ENCODE measurements at places on chromosomes 3 and 15.

DNA sequence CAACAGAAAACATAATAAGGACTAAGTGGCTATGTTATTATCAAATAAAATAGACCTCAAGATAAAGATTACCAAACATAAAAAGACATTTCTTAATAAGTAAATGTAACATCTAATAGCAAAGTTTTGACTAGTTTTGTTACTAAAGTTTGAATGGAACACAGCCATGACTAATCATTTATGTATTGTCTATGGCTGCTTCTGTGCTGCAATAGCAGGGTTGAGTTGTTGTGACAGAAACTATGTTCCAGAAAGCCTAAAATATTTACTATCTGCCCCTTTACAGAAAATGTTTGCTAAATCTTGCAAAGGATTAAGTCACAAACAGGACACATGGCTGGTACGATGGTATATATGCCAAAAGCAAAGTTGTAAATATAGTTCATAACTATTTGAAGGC is 37.9 kb upstream of the MYH15 start:
- no peak for DNase-seq

GRCh38 chr3:33790091-33790490 is 8.3 kb upstream of the PDCD6IP start:
- no peak for DNase-seq

- no peak for DNase-seq
These were observed 201.1 kb upstream of the ARRDC4 start for GRCh38 chr15:97759363-97759762.

DNA sequence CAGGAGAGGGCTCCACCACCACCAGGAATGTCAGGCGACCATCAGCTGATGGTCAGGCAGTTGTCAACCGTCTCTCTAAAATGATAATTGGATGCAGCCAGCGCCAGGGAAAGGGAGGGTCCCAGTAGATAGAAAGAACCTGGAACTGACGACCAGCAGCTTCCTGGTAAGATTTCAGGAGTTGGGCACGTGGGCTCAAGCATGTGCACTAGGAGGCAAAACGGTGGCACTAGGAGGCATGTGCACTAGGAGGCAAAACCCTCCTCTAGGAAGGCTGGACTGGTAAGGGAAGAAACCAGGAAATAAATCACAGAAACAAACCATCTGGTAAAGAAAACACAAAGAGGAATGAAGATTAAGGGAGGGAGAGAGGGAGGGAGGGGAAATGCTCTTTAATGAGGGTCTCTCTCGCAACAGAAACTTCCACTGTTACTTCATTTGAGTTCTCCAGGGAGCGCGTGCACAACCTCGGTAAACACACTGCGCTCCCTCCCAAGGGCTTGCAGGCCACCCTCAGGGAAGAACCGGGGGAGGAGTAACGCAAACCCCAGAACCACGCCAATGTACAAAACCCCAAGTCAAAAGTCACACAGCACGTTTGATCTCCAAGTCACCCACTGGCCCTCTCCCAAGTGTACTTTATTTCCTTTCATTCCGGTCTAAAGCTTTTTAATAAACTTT is 116.7 kb downstream of the XXYLT1 start:
- no peak for DNase-seq

- no peak for DNase-seq
These were observed 137.6 kb downstream of the PEAK1 start for GRCh38 chr15:77282333-77282732.

DNA sequence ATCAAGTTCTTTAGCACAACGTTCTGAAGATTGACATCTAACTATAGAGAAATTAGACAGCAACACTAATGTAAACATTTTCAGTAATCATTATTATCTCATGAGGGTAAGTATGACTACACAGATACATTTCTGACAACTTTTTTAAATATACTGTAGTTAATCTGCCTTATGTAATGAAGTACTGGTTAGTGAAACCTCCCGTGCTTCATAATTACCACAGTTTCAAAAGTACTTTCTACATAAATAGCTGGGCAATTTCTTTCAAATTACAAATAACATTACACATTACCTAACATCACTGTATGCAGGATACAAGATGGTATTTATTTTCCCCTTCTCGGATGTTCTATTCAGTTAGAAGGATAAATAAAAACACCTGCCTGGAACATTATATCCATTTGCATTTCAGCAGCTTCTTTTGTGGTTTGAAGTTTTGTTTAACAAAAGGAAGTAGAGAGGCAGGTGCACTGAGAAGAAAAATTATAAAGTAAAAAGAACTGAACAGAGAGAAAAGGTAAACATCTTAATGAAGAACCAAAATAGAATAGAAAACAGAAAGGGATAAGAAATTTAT is 1241.5 kb upstream of the GBE1 start:
- no peak for DNase-seq

DNA sequence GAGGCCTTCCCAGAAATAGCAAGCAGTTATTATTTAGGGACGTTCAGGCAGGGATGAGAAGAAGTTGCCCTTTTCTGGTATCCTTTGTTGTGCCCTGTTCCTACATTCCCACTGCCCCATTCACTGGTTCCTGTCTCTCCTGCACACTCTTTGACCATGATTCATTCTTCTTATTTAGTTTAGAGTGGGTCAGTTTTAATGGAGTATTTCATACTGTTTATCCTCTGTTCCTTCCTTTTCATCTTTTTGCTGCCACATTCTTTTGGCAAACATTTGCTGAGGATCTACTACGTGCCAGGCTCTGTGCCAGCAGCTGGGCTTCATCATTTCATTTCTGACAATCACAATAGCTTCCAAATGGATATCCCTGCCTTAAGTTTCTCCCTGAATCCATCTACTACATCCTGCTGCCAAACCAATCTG is 11.8 kb upstream of the EID1 start:
- DNase-seq, result no peak

GRCh38 chr3:125641891-125642290 is 46.6 kb upstream of the OSBPL11 start:
- no peak for DNase-seq

DNA sequence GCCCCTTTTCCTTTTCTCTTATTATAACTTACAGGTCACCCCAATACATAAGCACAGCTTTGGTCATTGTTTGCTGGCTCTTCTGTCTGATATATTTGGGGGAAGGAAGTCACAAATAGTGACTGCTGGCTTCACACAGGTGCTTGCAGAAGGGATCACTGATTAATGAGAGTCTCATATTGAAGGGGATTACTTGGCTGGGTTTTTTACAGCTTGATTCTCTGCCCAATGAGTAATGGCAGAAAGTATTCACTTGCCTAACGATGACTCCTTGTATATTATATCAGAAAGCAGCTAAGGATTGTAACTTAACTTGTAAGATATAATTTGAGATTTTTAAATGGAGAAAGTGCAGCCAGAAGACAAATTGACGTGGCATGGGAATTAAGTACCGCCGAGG is 119.3 kb upstream of the PFN2 start:
- no peak for DNase-seq

GRCh38 chr15:41621200-41622193 is 38.7 kb upstream of the MGA start:
- peak; percentile 76 for DNase-seq

GRCh38 chr3:64799606-64800005 is 111.8 kb upstream of the ADAMTS9 start:
- DNase-seq, result no peak

GRCh38 chr15:78365917-78366316 is 25.8 kb downstream of the CRABP1 start:
- no peak for DNase-seq

DNA sequence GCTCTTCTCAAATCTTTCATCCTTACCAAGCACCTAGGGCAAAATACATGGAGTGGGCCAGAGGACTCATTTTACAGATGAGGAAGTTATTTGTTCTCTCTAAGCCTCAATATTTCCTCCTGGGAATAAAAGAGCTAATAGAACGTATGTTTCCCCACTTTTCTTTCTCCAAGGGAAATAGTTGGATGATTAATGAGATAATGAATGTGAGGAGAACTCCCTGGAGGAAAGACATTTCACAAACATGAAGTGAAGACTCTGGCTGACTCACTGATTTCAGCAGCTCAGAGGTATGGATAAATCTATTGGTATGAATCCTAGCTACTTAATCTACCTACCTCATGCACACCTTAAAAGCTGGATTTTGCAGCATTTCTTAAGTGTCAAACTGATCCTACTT is 98.4 kb downstream of the ECT2 start:
- no peak for DNase-seq

DNA sequence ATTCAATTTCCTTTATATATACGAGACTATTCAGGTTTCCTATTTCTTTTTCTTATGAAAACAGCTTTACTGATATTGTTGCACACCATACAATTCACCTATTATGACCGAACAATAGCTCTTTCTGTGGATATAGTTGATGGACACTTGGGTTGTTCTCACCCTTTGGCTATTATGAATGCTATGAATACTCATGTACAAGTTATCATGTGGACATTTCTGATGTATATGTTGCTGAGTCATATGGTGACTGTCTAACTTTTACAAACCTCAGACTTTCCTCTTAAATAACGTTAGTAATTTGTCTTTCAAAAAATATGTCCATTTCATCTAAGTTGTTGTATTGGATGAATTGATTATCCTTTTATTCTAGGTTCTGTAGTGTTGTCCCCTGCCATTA is 15.7 kb upstream of the USF3 start:
- DNase-seq, result no peak

GRCh38 chr15:44468709-44469385 is 41.4 kb downstream of the CTDSPL2 start:
- DNase-seq, result no peak

GRCh38 chr15:49313650-49314049 is 109.4 kb upstream of the FGF7 start:
- no peak for DNase-seq

DNA sequence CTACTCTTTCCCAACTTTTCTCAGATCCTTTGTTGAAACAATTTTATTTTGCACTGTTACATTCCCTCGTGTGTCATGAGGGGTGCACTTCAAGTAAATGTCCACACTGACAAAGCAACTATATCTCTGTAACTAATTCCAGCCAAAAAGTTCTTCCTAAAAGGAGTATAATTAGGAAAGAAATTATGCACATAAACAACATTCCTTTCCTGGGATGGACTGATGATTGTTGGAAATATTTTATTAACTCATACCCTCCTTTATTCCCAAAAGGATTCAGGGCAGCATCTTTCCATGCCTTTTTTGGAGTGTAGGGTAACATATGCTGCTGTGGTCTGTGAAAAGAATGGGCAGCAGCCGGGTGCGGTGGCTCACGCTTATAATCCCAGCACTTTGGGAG is 426.1 kb upstream of the THBS1 start:
- no peak for DNase-seq

DNA sequence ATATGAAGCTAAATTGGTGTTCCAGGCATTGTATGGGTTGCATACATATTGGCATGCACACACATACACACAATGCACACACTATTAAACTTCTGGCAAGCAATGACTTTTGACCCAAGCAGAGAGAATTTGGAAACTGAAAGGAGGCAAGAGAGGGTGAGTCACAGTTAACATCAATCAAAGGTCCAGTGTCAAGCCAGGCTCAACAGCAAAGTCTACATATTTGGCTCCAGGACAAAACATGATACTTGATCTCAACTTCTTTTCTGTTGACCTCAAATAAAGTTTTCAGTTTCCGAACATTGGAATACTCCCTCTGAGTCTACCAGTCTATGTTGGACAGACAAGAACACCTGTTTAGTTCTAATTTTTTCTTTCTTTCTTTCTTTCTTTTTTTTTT is 28.3 kb downstream of the IL12A start:
- no peak for DNase-seq

GRCh38 chr3:150150633-150151032 is 179.9 kb upstream of the PFN2 start:
- DNase-seq, result no peak

GRCh38 chr3:16789344-16790120 is 95.2 kb upstream of the PLCL2 start:
- no peak for DNase-seq

- DNase-seq, result no peak
These were observed 6.2 kb downstream of the THSD4 start for GRCh38 chr15:71121442-71121841.

DNA sequence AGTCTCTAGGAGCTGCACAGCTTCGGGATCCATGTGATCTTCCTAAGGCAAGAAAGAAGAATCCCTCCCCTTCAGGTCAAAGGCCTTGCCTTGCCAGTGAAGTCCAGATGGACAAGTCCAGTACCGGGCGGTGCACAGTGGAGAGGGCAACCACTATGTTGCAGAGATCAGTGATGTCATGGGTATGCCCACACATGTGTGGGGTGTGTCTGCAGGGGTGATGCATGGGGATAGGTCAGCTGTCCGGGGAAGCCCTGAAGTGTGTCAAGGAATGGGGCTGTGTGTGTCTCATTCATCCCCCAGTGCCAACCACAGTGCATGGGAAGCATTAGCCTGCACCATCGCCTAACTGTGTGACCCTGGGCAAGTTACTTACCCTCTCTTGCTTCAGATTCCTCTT is 66.5 kb downstream of the TLE3 start:
- no peak for DNase-seq

DNA sequence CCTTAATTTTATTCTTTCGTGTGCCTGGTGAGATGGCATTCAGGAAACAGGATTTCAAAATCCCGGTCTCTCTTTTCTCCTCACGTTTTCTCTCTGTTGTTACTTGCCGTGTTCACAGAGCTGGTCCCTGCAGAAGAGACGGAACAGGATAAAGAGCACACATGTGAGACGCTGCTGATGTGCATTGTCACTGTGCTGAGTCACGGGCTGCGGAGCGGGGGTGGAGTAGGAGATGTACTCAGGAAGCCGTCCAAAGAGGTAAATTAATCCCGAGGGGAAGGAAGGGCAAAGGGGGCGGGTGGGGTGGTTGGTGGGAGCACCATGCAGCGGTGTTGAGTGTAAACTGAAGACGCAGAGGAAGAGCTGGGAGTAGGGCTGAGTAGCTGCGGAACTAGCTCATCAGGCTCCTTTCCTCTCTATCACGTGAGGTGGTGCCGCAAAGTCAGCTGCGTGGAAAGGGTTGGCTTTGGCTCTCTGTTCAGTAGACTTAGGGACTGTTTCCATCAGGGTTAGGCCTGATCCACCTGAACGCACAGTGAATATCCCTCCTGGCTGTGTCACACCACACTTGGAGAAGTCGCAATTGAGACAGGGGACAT is 164.8 kb upstream of the BHLHE40 start:
- DNase-seq, result no peak

- no peak for DNase-seq
These were observed 353.6 kb upstream of the SLCO3A1 start for GRCh38 chr15:91499774-91500383.

- no peak for DNase-seq
These were observed 2.1 kb downstream of the PODXL2 start for GRCh38 chr3:127630811-127631714.

DNA sequence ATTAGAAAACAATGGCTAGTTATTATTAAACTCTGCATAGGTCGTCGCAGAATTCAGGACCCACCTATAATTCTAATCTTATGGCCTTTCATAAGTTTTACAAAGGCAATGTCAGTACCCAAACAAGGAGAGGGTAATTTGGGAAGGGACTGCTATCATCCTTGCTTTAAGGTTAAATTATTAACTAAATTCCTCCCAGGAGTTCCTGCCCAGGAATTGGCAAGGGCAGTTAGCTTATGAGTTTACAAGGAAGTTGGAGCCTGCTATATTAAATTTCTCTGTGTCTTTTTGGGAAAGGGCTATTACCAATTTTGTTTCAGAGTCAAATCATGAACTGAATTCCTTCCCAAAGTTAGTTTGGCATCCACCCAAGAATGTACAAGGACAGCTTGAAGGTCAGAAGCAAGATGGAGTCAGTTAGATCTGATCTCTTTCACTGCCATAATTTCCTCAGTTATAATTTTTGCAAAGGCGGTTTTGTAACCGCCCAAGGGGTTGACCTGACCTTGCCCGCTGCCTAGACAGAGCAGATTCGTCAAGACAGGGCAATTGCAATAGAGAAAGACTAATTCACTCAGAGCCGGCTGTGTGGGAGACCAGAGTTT is 45.3 kb upstream of the LHFPL4 start:
- DNase-seq, result no peak

GRCh38 chr15:78570710-78571109 is 5.4 kb downstream of the CHRNA5 start:
- DNase-seq, result no peak

Data from stimulated activated CD8-positive, alpha-beta memory T cell treated with anti-CD3 and anti-CD28 coated beads, Interleukin-15, amount 100 ng/mL, for 4 hours (primary cell).